ENCODE measurements at places on chromosomes 4 and X.

GRCh38 chr4:137748616-137749015 is 216.3 kb upstream of the PCDH18 start:
- no peak for DNase-seq

- no peak for DNase-seq
These were observed 129.5 kb downstream of the LARP7 start for GRCh38 chr4:112766422-112766821.

GRCh38 chr4:100926039-100926717 is 408.4 kb upstream of the EMCN start:
- no peak for DNase-seq

GRCh38 chrX:340121-340520 is 21.5 kb upstream of the GTPBP6 start:
- DNase-seq = no peak

GRCh38 chrX:118682258-118683014 is 45.0 kb upstream of the IL13RA1 start:
- no peak for DNase-seq

- no peak for DNase-seq
These were observed 24.8 kb upstream of the FAM193A start for GRCh38 chr4:2511645-2512131.

DNA sequence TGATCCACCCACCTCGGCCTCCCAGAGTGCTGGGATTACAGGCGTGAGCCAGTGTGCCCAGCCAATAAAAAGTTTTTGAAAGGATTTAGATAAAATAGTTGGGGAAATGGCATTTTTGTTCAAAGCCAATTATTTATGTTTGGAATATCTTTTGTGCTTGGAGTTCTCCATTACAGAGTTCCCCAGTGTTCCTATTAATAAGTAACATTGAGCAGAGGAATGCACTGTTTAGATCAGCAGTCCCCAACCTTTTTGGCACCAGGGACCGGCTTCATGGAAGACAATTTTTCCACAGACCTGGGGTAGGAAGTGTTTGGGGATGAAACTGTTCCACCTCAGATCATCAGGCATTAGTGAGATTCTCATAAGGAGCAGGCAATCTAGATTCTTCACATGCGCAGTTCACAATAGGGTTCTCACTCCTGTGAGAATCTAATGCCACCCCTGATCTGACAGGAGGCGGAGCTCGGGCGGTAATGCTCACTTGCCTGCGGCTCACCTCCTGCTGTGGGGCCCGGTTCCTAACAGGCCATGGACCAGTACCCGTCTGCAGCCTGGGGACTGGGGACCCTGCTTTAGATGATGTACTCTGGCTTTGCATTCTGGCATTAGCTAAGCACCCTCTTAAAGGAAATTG is 8.3 kb downstream of the PKD2 start:
- DNase-seq = no peak

- DNase-seq = no peak
These were observed 309.4 kb downstream of the GLUD2 start for GRCh38 chrX:121356850-121357171.

- DNase-seq = no peak
These were observed 5.5 kb upstream of the TLR10 start for GRCh38 chr4:38788317-38788716.

DNA sequence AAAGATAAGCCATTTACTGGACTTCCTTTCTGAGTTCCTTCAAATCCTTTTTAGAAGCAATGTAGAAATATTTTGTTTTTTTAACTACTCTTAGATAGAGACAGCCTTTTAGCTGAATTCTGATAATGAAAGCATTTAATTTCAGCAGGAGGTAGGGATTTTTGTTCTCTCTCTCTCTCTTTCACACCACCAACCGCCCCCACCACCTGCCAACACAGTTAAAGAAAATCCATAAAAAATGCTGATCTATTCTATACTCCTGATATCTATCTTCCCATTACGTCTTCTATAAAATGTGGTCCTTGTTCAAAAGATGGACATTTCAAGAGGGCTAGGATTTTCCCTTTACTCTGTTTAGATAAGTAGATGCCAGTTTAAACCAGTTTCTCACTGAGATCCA is 104.5 kb downstream of the DCLK2 start:
- no peak for DNase-seq

- DNase-seq = no peak
These were observed 25.0 kb upstream of the BCORL1 start for GRCh38 chrX:129957241-129958082.

- DNase-seq = no peak
These were observed 4.2 kb upstream of the RGS12 start for GRCh38 chr4:3288571-3289094.

DNA sequence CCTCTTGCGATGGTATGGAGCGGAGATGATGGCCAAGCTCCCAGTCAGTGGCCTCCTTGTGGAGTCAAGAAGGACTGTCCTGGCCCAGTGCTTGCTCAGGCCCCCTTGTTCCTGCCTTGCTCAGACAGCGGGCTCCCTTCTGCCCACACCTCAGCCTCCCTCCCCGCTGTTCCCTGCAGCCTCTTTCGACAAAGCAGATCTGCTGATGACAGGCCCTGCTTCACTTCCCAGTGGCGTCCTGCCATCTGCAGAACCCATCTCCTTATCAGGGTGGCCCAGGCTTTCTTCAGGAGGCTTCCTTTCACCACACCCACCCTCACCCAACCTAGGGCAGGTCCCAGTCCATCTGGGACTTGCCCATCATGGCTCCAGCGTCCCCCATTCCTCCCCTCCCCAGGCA is 80.0 kb downstream of the CLDN34 start:
- no peak for DNase-seq

- peak; percentile 50 for DNase-seq
These were observed 93.8 kb downstream of the APBB2 start for GRCh38 chr4:41120297-41121217.

DNA sequence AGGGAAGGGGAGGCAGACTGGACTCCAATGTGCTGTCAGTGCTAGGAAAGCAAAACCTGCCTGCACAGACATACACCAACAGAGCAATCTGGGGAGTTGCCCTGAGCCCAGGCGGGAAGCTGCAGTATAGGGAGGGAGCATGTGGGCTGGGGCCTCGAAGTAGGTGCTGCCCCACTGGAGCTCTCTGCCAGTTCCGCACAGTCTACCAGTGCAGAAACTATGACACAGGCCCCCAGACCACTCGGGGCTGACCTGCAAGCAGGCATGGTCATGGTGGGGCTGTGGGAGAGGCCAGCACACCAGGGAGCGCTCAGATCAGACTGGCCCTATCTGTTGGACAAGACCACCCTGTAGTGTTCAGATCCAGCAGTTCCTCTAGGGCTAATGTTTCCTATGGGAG is 344.1 kb upstream of the TRAM1L1 start:
- no peak for DNase-seq

- no peak for DNase-seq
These were observed 320.1 kb upstream of the VCX start for GRCh38 chrX:7522860-7523259.

- no peak for DNase-seq
These were observed 88.0 kb downstream of the NR3C2 start for GRCh38 chr4:148354186-148354585.

DNA sequence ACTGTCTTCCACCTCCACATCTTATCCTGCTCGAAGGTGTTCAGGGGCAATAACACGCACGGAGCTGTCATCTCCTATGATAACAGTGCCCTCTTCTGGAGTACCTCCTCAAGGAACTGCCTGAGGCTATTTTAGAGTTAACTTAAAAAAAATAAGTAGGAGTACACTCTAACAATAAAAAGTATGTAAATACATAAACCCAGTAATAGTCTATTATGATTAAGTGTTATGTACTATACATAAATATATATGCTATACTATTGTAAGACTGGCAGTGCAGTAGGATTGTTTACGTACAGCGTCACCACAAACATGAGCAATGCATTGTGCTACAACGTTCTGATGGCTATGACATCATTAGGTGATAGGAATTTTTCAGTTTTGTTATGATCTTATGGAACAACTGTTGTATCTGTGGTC is 34.5 kb upstream of the TLR2 start:
- no peak for DNase-seq

- DNase-seq = no peak
These were observed 56.5 kb upstream of the ANKRD17 start for GRCh38 chr4:73315091-73315490.

GRCh38 chrX:93874554-93874953 is 200.5 kb downstream of the FAM133A start:
- no peak for DNase-seq

GRCh38 chr4:104829761-104830160 is 316.9 kb upstream of the TET2 start:
- no peak for DNase-seq

DNA sequence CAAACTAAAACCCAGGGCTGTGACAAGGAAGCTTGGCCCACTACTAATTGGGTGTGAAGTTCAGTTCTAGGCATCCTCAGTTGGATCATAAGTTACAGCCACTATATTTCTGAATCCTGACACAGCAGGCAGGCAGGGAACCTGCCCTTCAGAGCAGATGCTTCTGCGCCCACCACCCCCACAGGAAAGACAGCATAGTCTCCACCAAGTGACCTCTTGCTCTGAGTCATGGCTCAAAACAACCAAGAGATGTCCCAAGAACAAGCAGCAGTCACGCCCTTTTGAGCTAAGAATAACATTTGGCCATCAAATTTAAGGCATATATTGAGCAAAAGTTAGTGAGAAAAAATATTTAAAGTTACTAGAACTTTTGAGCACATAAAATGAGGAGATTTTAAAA is 170.7 kb upstream of the SMARCAD1 start:
- no peak for DNase-seq
